ENCODE measurements at places on chromosomes 13 and 19. TPM values are rescaled to one million over a fixed set of nuclear protein-coding genes. Genes with fewer than 3 reads are reported as not detected.
A peak's percentile ranks its signal among the peaks of the same experiment; 100 is the strongest.

GRCh38 chr19:15702534-15702930 is 25.3 kb upstream of the OR10H2 start:
- DNase-seq = peak; percentile 80

DNA sequence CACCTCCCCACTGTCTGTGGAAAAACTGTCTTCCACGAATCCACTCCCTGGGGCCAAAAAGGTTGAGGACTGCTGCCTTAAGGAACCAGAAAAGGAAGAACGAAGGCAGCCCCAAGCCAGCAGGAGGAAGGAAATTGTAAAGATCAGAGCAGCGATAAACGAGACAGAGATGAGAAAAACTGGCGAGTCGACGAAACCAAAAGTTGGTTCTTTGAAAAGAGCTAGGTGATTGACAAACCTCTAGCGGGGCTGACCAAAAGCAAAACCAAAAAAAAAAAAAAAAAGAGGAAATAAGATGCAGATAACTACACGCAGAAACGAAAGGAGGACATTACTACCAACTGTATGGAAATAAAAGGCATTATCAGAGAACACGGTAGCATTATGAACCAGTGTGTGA is 76.9 kb downstream of the GADD45B start:
- DNase-seq = peak; percentile 47

- DNase-seq = peak; percentile 89
Observed at GRCh38 chr19:13155472-13156359, 5.5 kb downstream of the IER2 start.

PDX1 gene
- 5.3 TPM for polyA plus RNA-seq

- DNase-seq = peak; percentile 85
Observed at GRCh38 chr19:48510421-48511268, 990 bp downstream of the LMTK3 start.

- no peak for DNase-seq
Observed at GRCh38 chr19:5580161-5580571, 12.4 kb upstream of the TINCR start.

DNA sequence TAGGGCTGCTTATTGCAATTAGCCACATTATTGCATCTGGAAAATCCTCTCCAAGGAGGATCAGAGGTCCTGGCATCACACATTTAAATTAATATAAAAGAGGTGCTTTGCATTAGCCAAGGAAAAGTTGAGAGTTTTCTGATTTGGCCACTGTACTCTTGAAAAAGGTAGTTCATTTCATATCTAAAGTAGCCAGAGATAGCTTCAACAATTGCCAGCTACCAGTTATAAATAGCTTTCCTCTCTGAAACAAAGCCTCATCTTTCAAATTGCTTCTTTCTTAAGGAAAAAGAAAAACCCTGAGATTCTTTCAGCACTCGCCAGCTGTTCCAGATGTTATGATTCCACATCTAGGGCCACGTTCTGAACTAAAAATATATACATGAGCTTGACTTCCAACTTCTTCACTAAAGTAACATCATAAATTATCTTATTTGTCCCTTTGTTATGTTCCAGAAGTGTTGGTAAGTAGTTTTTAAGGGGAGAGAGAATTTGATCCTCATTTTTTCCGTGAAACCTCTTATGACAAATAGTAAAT is 69.6 kb downstream of the ERCC5 start:
- DNase-seq = no peak

COL4A2 gene
- 117 TPM for polyA plus RNA-seq

DNA sequence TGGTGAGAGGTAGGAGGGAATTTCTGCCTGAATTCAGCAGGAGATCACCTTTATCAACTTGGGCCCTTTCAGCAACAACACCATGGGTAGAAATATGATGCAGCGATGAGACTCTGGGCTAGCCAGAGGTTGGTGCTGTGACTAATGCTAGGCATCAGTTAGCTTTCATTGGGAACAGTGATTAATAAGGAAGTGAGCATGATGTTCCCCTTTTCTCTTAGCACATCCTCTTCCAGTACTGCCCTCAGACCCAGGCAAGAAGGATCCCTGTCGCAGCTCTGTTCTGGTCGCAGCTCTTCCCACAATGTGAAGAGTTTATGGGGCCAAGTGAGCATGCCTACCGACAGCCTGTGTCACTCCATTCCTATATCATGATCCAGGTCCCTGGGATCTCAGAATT is 100.5 kb downstream of the FLT1 start:
- no peak for DNase-seq

- DNase-seq = no peak
Observed at GRCh38 chr19:41746593-41747227, 8.6 kb upstream of the CEACAM6 start.

All from aorta (tissue), 5 donors.